Omental fat pad (tissue), 4 donors: ENCODE measurements at places on chromosomes 2 and 18.

GRCh38 chr18:42287047-42287446 is 332.0 kb downstream of the PIK3C3 start:
- DNase-seq, result no peak

- DNase-seq, result no peak
These were observed 55.5 kb upstream of the SPOPL start for GRCh38 chr2:138446043-138446442.

DNA sequence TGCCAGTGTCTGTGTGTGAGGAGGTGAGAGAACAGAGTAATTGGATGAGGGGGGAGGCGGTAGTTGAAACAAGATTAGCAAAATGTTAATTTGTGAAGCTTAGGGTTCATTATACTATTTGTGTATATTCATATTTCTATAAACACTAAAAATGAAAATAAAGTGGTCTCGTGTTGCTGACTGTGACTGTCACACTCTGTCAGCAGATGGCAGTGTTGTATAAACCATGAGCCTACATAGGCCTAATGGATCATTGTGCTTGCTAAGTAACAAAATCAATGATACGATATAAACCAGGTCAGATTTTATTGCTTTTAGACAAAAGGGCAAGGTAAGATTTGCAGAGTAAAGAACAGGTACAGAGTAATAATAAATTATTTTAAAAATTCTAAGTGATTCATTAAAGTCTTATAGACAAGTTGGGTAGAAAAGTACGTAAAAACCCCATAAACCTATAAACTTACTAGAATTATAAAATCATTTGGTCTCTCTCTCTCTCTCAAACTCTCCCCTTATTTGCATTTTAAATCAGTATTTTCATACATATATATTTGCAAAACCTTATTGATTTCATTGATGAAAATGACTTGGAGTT is 182.7 kb downstream of the RPIA start:
- no peak for DNase-seq

GRCh38 chr2:234544659-234545611 is 48.1 kb upstream of the ARL4C start:
- peak; percentile 60 for DNase-seq

DNA sequence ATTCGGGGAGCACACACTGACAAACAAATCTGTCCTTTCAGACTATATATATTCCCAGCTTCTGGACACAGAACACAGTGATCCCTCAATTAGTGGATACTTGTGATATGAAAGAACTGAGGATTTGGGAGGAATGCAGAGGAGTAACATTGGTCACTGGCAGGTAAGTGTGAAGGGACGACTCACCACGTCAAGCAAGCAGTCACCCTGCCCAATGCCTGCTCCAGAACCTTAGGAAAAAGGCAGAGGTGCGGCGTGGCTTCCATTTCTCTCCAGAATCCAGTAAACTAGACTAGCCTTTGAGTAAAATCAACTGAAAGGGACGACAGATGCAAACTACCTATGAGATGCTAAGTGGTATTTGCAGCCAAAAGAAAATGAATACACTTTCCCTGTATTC is 1.1 kb downstream of the CCDC93 start:
- no peak for DNase-seq

GRCh38 chr18:55779691-55780585 is 191.9 kb upstream of the TCF4 start:
- no peak for DNase-seq

DNA sequence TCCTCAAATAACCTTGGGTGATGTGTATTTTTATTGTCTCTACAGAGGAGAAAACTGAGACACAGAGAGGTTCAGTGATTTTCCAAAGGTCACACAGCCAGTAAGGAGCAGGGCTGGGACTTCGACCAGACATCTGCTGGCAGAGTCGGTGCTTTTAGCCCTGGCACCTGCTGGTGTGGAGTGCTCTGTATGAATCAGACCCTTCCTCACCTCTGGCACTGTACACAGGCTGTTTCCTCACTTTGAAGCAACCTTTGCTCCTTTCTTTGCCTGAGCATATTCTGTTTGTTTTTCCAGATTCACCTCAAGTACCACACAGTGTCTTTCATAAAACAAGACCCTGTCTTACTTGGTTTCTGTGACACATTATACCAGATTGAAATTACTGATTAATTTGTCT is 107.9 kb downstream of the DPP10 start:
- no peak for DNase-seq

DNA sequence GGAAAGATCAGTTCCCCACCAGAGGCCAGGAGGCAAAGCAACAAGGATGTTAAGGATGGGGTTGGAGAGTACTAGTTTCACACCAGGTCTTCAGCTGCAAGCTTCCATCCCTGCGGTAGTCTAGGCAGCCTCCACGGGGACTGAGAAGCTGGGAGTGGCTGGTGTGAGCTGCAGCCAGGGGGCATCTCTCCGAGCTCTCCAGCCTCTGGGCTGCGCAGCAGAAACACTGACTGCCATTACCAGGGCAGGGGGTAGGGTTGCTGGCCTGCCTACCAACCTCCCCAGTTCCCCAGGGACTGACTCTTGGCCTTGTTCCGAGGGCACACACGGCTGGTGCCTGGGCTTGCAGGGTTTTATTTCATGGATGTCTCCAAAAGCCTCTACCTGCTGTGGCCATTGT is 15.9 kb downstream of the GATA6 start:
- no peak for DNase-seq

DNA sequence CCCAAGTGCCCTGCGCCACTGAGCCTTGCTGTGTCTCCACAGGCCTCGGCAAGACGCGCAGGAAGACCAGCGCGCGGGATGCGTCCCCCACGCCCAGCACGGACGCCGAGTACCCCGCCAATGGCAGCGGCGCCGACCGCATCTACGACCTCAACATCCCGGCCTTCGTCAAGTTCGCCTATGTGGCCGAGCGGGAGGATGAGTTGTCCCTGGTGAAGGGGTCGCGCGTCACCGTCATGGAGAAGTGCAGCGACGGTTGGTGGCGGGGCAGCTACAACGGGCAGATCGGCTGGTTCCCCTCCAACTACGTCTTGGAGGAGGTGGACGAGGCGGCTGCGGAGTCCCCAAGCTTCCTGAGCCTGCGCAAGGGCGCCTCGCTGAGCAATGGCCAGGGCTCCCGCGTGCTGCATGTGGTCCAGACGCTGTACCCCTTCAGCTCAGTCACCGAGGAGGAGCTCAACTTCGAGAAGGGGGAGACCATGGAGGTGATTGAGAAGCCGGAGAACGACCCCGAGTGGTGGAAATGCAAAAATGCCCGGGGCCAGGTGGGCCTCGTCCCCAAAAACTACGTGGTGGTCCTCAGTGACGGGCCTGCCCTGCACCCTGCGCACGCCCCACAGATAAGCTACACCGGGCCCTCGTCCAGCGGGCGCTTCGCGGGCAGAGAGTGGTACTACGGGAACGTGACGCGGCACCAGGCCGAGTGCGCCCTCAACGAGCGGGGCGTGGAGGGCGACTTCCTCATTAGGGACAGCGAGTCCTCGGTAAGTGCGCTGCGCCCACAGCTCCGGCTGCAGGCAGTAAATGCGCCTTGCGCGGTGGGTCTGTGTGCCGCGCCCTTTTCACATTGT is 136.8 kb downstream of the NCK2 start:
- no peak for DNase-seq

GRCh38 chr18:40608226-40608625 is 1346.8 kb upstream of the PIK3C3 start:
- no peak for DNase-seq

DNA sequence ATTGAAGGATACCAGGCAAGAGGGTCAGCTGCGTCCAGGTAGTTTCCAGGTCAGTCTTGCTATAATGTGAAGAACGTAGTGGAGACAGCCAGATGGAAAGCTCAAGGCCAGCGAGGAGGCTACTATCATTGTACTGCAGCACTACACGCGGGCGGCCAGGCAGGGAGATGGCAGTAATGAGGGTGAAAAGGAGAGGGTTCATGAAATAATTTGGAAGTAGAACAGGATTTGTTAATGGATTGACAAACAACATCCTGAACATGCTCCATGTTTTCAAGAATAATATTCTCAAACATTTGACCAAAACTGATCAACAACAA is 17.1 kb downstream of the SPIRE1 start:
- DNase-seq, result no peak

DNA sequence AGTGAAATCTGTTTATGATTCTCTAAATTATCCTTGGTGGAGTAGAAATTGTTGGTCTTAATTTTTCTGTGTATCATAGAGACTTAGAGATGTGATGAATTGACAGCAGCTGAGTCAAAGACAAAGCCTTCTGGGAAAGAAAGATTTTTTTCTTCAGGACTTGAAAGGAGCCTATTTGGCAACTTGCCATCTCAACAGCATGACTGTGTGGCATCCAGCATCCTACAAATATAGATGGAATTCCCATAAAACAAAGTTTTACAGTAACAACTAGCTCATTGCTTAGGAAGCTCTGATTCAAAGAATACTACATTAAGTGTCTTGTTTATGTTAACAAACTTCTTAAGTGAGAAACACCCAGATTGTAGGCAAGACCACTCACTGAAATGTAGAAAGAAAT is 79.2 kb upstream of the SETBP1 start:
- no peak for DNase-seq

- no peak for DNase-seq
These were observed 37.1 kb downstream of the ANKRD44 start for GRCh38 chr2:197273485-197273884.

DNA sequence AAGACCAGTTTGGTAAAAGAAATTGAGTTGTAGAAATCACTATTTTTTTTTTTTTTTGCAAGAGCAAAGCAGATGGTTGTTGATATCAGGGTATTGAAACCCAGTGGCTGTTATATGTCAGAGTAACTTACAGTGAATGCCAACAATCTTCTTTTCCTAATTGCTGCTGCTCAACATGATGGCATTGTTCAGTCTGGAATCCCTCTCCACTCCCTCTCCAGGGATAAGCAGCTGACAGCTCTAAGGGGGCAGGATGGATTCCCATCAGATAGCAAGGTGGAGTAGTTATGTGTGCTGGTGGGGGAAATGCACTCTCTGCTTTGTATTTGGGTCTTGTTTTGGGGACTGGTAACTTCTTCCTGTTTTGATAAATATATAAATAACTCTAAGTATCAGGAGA is 200.0 kb downstream of the PIK3C3 start:
- no peak for DNase-seq

DNA sequence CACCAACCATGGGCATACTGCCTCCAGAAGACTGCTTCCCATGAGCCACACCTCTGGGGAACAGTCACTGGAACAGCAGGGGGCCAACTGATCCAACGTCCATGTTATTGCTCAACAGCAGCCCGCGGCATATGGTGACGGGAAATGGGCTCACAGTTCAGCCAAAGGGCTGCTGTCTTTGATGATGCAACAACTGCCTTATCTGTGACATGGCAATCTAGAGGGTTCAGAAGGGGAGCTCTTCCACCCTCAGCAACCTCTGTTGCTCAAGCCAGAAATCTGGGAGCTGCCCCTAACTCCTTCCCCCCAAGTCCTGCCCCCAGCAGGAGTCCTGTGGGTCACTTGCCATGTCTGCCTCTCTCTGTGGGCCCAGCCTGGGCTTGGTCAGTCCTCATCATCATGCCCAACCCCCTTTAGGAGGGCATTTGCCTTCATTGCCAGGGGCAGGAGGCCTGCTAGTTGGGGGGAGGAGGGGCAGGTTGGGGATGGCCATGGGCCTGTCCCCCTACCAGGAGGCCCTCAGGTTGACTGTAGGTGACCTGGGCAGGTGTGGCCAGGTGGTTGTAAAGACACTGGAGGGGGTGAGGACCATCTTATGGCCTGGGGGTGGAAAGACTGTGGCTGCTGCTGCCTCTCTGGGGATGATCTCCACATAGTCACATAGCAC is 212.9 kb downstream of the CYP26B1 start:
- DNase-seq, result no peak
